ENCODE measurements at places on chromosomes 1 and 21.

- no peak for DNase-seq
Observed at GRCh38 chr1:114229368-114229767, 75.7 kb upstream of the SYT6 start.

DNA sequence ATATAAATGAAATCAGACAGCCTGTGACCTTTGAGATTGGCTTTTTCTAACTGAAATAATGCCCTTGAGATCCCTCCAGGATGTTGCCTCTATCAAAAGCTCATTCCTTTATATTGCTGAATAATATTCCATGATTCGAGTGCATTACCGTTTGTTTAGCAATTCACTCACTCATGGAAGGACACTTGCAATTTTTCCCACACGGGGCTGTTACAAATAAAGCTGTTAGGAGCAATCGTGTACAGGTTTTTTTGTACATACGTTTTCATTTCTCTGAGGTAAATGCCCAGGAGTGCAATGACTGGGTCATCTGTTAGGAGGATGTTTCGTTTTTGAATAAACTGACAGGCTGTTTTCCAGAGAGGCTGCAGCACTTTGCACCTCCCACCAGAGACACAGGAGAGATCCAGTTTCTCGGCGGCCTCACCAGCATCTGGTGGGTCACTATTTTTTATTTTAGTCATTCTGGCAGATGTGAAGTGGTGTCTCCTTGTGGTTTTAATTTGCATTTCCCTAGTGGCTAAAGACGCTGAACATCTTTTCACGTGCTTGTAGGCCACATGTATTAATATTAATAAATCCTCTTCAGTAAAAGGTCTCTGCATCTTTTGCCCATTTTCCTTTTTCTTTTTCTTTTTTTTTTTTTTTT is 11.0 kb downstream of the PRDM15 start:
- DNase-seq, result no peak

DNA sequence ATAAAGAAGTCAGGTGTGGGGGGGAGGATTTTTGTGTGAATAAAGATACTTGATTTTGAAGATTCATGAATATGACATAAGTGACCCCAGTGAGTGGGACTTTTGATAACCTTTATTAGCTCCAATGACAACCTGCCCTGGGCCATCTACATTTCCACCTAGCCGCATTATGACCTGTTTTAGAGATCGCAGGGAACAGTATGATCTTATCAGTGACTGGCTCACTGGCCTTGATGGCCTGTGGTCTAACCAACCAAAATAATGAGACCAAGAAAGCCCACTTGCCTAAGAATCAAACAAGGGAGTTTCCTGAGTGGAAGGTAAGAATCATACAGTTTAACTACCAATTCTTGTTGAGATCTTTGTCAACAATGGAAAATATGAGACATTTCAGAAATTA is 1.8 kb downstream of the ELAPOR1 start:
- DNase-seq, result no peak

- peak; percentile 42 for DNase-seq
Observed at GRCh38 chr1:185317886-185318310, 855 bp upstream of the IVNS1ABP start.

DNA sequence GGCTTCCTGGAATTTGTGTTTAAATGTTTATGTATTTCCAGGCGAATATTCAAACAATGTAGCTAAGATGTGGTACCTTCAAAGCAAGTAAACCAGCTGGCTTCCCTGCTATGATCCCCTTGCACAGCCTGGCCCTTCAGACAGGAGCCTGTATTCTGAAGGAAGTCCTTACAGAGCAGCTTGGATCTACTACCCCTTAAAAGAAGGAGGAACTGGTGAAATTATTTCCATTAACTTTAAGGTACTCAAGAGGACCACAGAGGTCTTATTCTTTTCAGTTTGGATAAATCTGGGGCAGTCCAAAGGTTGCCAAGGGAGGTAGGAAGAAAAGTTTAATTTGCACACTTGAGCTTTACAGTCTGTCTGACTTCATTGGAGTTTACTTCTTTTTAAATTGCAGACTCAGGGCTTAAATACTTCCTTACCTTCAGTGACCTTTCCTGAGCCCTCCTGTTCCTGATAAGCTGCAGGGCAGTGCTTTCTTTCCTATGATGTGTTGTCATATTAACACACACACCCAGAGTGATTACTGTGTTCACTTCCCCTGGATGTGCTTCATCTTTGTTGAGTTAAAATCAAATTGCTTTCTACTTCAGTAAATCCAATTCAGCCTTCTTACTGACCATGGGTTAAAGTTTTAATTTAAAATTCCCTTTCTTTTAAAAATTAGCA is 40.5 kb downstream of the DISC1 start:
- DNase-seq, result no peak

GRCh38 chr1:223259462-223259861 is 104.5 kb downstream of the SUSD4 start:
- no peak for DNase-seq

Data from midbrain (tissue), 1 donor.